Left lung (tissue), 14 donors: ENCODE measurements at places on chromosomes 4 and X. TPM values are rescaled to one million over a fixed set of nuclear protein-coding genes. Genes with fewer than 3 reads are reported as not detected.

The NSUN7 gene
- polyA plus RNA-seq = 17.0 TPM

DNA sequence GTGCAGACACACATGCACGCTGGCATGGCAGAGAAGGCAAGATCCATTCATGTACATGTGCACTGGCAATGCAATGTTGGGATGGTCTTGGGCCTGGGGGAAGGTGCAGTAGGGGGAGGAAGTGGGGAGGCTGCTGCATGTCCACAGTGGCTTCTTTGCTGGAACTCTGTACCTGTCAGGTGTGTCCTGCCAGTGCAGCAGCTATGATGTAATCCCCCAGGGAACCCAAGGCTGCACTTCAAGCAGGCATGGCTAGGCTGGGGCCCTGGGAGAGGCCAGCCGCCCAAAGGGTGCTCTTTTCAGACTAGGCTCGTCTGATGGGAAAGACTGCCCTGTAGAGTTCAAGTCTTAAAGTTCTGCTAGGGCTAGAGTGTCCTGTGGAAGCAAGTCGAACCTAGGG, 1304.0 kb downstream of the FAM133A start:
- no peak for DNase-seq

The LRCH2 gene
- 14.0 TPM for polyA plus RNA-seq

The SPANXA2 gene
- not detected for polyA plus RNA-seq

GRCh38 chrX:118349188-118349587, 3.3 kb downstream of the WDR44 start:
- no peak for DNase-seq

The GYPE gene
- polyA plus RNA-seq = 18.2 TPM

- DNase-seq = no peak
Measured at GRCh38 chr4:78437608-78438088, 113.9 kb upstream of the ANXA3 start.

DNA sequence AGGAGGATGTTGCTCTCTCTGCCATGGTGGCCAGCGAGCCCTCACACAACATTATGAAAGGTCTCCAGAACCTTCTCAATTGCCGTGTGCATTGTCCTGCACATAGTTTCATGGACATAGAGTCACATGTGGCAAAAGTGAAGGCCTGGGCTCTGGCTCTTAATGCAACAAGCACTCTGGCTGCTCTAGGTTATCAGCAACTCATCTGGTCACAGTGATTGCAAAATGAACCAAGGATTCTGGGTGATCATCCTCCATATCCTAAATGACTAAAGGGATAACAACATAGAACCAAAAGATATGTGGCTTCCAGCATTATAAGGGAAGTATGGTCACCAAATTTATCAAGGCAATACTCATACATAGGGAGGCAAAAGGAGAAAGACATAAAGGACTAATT, 175.2 kb downstream of the MGST2 start:
- DNase-seq = no peak

DNA sequence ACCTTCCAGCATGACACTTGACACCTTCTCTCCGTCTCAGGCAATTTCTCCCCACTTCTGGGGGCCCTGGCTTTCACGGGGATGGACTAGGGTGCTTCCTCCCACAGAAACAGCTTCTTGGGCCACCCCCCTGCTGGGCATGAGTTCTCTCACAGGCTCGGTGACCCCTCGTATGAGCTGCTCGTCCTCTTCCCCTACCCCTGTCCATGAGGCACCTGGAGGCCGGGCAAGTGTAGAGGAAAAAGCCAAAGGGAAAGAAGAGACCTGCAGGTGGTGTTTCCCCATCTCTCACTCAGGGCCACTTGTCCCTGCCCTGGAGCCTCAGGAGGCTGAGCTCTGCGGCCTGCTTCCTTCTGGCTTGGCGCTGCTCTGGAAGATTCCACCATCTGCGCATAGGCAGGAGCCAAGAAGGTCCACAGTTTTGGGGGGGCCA, 1.9 kb upstream of the RGS12 start:
- DNase-seq = no peak

The ATP1B4 gene
- not detected for polyA plus RNA-seq

DNA sequence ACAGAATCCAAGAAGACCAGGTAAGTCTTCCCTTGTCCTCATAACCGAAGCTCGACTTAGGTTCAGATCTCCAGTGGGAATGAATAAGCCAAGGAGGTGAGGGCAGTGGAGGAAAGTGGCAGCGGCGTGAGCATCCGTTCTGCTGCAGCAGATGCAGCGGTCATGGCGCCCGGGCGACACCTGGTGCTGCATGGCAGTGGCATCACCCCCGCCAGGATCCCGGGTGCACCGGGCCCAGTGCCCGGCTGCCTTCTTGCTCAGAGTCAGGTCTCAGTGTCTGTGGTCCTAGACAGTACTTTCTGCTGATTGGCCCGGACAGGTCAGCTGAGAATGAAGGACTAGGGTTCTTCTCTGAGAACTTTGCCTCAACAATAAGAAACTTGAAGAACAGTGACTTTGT, 83.4 kb upstream of the SORBS2 start:
- no peak for DNase-seq

The SCD5 gene
- polyA plus RNA-seq = 37.9 TPM

GRCh38 chr4:185263419-185263818, 54.0 kb downstream of the SNX25 start:
- DNase-seq = no peak

The EXOC1L gene
- polyA plus RNA-seq = 0.43 TPM

DNA sequence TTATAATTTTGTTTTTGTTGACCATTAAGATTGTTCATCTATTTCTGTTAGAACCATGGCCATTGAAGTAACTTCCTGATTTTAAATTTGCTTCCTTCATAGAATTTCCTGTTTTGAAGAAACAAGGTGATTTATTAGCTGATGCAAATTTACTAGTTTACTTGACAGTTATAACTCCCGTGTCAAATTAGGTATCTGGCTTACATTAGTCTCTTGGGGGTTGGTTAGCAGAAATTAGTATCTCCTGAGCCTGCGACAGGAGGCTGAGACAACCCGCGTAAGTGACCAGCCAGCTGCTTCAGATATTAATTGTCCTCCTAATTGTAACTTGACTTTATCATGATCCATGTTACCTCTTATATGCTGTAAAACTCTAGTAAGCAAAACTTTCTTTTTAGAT, 154.3 kb downstream of the CFAP299 start:
- no peak for DNase-seq

- no peak for DNase-seq
Measured at GRCh38 chrX:20372533-20372932, 105.8 kb upstream of the RPS6KA3 start.

The OPN1MW3 gene
- not detected for polyA plus RNA-seq

The KIF4A gene
- polyA plus RNA-seq = 16.8 TPM
